ENCODE measurements at places on chromosomes 4 and X. TPM values are rescaled to one million over a fixed set of nuclear protein-coding genes. Genes with fewer than 3 reads are reported as not detected.

The GLRA3 gene
- total RNA-seq, result not detected

The SERPINA7 gene
- not detected for total RNA-seq

The LINC00632 gene
- 5.2 TPM for total RNA-seq

The RS1 gene
- not detected for total RNA-seq

The POLN gene
- total RNA-seq, result 0.59 TPM

The MAP7D2 gene
- total RNA-seq, result 1.7 TPM

The RBMX gene
- 298 TPM for total RNA-seq

The SLC34A2 gene
- total RNA-seq, result not detected

The ZNF732 gene
- 1.0 TPM for total RNA-seq

The COL4A5 gene
- total RNA-seq, result 19.5 TPM

The SLC49A3 gene
- total RNA-seq, result 2.1 TPM

The EIF2S3 gene
- total RNA-seq, result 131 TPM

The USP51 gene
- 0.67 TPM for total RNA-seq

The AP1AR gene
- total RNA-seq, result 8.8 TPM

The TLR2 gene
- 1.8 TPM for total RNA-seq

The FGF13 gene
- not detected for total RNA-seq

The ZAR1 gene
- not detected for total RNA-seq
